ENCODE measurements at places on chromosomes 11 and 22.

GRCh38 chr11:43992834-43993637 lies 50.6 kb downstream of the C11orf96 start:
- DNase-seq = peak; percentile 57

DNA sequence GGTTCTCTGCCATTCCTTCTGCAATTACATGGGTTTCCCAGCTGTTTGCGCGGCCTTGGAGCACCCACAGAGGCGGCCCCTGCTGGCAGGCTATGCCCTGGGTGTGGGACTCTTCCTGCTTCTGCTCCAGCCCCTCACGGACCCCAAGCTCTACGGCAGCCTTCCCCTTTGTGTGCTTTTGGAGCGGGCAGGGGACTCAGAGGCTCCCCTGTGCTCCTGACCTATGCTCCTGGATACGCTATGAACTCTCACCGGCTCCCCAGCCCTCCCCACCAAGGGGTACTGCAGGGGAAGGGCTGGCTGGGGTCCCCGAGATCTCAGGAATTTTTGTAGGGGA lies 2.6 kb downstream of the RCE1 start:
- no peak for DNase-seq

- DNase-seq = no peak
Observed at GRCh38 chr11:64534391-64534801, 56.6 kb upstream of the SLC22A12 start.

GRCh38 chr22:31983911-31984656 lies 39.7 kb downstream of the YWHAH start:
- DNase-seq = no peak

DNA sequence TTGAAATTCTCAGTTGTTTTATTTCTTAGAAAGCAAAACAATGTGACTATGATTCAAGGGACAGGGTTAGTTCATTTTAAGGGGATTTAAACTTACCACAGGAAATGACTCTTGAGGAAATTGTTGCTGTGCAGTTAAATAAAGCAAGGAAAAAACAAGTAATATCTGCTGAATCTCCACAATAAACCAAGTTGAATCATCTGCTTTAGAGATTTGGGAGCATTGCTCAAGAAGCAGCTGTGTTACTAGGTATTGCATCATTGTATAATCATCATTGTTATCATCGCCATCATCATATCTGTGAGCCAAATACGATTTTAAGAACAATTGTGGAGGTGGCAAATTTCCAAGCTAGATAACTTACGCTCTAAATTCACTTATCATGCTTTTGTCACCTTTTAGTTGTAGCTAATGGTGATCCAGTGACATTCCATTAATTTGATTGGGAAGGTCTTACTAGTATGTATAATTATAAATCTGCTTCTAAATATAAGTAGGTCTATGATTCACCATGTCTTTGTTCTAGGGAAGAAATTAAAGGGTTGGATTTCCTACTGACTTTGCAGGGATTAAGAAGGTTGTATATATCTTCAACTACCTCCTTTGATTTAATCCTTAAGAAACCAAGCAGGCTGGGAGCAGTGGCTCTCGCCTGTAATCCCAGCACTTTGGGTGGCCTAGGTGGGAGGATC lies 19.9 kb downstream of the MMP10 start:
- peak; percentile 97 for DNase-seq

DNA sequence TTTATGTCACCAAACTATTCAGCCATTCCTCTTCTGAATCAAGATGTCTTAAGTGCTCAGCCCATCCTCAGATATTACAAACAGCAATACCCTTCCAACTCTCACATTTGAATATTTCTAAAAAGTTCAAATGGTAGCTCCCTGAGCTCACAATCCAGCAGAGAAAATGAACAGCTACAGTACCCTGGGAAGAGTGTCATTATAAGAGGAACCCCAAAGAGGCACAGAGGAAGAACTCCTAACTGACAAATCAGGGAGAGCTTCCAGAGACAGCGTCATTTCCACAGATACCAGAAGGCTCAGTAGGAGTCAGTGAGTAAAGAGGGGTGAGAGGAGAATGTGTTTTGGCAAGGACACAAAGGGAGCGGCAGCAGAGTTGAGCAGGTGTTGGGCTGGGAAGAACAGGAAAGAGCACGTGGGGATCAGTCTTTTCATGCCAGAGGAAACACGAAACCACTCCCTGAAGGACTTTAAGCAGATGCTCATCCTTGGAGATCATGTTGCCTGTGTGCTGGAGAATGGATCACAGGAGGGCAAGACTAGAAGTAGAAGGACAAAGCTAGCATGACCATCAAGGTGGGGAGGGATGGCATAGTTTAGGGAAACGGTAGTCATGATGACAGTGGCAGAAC lies 4.3 kb downstream of the CLTCL1 start:
- DNase-seq = peak; percentile 35

DNA sequence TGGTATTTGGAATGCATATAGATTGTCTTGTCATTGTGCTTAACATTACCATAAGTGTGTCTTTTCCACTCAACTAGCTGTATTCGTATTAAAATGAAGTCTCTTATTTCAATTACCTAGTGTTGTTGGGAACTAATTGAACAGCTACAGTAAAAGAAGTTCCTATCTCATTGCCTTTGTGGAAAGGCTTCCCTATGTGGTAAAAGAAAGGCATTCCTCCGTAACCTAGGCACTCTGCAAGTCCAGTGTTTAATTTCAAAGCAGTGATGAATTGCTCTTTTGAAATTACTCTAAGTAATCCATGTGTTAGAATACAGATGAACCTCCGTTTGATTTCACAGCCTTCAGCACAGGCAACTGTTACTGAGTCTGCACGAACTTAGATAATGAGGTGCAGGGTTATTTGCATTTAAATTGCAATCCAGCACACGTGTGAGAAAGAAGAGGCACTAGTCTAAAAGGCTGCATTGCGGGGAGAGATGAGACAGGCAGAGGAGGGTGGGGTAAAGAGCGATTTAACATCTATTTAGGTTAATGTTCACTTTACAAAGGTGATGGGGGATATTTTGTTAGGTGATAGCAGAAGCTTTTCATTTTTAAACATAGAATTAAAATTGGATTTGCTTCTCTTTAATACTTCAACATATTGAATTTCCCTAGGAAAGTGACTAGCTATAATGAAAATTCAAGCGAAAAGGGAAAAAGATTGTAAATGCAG lies 25.0 kb upstream of the CRTAM start:
- no peak for DNase-seq

GRCh38 chr22:36584666-36585065 lies 55.7 kb upstream of the EIF3D start:
- DNase-seq = no peak

DNA sequence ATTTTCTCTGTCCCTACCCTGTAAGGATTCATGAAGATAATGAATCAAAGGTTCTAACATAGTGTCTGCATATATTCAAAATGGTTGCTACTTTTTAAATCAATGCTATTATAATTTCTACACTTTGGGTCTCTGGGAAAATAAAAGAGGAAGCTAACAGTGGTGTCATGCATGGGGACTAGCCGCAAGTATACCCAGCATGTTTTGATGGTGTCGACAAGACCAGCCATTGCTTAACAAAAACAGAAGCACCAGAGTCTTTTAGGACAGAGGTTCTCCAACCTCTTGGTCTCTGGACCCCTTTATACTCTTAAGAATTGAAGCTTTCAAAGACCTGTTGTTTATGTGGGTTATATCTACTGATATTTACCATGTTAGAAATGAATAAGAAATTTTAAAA lies 37.8 kb downstream of the RNF141 start:
- no peak for DNase-seq

GRCh38 chr11:35121326-35121865 lies 17.6 kb upstream of the CD44 start:
- no peak for DNase-seq

- DNase-seq = peak; percentile 24
Observed at GRCh38 chr22:41925783-41926460, 684 bp downstream of the TNFRSF13C start.

DNA sequence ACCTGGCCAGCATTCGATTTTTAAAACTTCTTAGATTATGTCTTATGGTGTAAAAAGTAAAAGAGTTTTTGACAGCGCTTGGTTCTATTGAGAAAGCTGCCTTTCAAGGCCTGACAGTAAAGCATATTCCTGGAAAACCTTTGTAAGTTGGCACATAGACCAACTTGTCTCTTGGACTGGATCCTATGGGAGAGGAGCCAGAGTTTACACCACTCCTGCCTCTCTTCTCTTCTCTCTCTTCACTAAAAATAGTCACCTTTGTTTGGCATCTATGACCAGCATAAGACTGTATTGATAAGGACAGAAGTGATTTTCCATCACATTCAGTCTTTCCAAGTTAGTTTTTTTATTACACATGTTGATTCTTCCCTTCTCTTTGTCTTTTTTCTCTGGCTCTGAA lies 33.7 kb downstream of the CSRP3 start:
- no peak for DNase-seq

DNA sequence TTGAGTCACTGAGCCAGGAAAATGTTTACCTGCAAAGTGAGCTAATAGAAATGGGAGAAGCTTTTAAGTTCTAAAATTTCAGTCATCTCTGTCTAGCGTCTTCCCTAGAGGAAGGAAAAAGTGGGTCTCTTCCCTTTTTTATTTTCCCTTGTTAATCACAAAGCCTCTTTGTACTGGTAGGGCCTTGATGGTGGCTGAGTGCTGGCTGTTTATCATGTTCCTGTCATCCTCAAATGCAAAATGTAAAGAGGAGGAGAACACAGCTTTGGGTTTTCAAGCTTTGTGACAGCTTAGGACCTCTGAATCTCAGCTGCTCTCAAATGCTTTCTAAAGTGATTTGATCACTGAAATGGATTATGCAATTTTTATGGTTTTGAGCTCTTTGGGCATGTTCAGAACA lies 222.0 kb downstream of the TMEM135 start:
- no peak for DNase-seq

GRCh38 chr11:29024386-29024785 lies 916.2 kb downstream of the METTL15 start:
- no peak for DNase-seq

- DNase-seq = no peak
Observed at GRCh38 chr11:64900263-64900678, 16.7 kb downstream of the ATG2A start.

GRCh38 chr11:69801513-69802335 lies 17.5 kb downstream of the FGF3 start:
- no peak for DNase-seq

- DNase-seq = no peak
Observed at GRCh38 chr11:100555931-100556330, 131.2 kb upstream of the ARHGAP42 start.

- DNase-seq = no peak
Observed at GRCh38 chr11:120335556-120335907, 681 bp upstream of the ARHGEF12 start.

DNA sequence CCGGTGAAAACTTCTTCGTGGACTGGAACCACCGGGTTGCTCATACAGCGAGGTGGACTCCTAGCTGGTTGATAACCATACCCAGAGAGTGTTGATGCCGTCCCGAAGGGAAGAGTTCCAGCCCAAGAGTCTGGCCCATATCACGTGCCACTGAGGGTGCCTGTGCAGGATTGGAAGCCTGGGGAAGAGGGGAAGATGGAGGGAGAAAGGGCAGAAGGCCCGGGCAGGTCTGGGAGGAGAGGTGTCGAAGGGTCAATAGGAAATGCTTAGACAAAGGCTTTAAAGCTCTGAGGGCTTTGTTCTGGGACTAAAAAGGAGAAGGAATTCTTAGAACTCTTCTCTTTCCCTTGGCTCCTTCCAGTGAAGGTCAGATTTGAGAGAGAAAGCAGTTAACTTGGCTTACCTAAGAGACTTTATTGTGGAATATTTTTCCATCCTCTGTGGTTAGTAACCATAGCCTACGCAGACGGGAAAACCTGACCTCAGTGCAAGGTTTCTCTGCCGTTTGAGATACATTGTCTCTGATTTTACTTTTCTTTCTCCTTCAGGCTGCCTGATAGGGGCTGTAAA lies 70.5 kb downstream of the JAM3 start:
- DNase-seq = no peak

DNA sequence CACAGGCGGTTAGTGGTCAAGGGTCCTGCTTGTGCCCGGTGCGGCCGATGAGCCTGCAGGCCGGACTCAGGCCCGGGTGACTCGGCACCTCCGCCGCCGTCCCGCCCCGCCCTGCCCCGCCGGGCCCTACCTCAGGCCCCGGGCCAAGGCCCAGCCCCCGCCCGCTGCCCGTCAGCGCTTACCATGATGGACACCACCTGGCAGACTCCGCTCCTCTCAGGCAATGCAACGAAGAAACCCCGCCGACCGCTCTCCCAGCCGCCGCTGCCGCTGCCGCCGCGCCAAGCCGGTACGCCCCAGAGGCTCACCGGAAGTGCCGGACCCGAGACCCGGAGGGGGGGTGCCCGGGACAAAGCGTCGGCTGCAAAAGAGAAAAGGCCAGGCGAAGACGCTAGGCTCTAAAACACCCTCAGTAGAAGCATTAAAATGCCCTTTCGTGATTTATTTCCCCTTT lies at the start of gene UFD1:
Gene UFD1, minus strand, starts transcription at position 293 of the 454 bp plus-strand sequence. Its CDS starts 108 bp downstream, at position 185.
- peak; percentile 84 for DNase-seq

GRCh38 chr11:109845437-109845836 lies 247.8 kb upstream of the ZC3H12C start:
- peak; percentile 86 for DNase-seq

GRCh38 chr11:127552446-127552845 lies 551.9 kb upstream of the KIRREL3 start:
- DNase-seq = no peak

DNA sequence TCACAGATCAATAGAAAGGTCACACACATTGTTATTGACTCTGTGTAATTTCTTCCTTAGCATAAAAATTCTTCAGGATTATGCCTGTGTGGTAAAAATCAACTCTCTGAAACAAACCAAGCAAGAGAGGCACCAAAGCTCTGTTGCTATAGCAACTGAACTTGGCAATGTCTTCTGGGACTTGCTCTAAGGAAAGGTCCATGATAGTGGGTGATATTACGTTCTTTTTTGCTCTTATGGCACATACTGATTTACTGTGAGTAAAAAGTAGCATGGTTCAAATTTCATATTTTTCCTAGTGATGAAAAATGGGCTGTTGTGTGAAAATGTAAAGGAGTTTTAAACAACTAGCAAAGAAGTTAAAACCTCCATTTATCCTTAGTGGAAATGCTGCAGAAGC lies 66.4 kb downstream of the SVIP start:
- DNase-seq = no peak

DNA sequence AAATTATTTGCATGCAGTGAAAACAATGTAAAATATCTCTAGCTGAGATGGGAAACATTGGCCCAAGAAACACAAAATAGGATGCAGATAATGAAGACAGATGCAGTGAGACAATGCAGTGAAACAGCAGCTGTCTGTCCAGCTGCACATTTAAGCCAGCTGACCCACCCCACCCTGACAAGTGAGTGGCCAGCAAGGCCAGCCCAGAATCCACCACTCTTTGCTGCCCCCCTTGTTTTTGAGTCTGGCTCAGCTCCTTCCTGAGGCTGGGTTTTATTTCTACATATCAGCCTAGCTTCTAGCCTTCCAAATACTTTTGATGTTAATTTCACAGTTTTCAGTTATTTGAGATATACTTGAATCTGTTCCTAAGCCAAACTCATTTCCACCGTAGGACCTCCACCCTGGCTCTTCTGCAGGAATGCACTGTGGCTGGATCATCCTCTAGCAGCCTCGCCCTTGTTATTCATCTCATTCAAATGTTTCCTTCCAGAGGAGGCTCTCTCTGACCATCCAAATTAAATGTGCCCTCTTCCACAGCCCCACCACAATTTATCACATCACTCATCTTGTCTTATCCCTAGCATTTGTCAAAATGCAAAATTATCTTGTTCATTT lies 154.1 kb upstream of the POU2AF2 start:
- no peak for DNase-seq
